ENCODE measurements at places on chromosomes 3 and 15.

DNA sequence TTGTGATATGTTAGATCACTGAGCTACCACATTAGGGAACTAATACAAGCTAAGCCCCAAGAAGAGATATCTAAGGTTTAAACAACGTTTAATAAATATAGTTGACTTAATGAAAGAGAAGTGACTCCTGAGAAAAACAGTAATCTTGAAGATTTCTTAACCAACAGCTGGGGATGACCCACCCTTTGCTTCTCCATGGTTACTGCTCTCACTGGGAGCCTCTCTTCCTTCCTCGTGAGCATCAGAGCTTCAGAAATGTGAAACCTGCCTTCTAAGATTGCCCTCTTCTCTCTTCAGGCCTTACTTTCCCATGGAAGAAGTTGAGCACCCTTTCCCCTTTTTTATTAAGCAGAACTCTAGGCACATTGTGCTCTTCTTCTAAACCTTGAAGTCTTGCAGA is 132.2 kb upstream of the NR2E3 start:
- no peak for DNase-seq

- DNase-seq, result no peak
Measured at GRCh38 chr3:134998855-134999254, 203.8 kb downstream of the EPHB1 start.

DNA sequence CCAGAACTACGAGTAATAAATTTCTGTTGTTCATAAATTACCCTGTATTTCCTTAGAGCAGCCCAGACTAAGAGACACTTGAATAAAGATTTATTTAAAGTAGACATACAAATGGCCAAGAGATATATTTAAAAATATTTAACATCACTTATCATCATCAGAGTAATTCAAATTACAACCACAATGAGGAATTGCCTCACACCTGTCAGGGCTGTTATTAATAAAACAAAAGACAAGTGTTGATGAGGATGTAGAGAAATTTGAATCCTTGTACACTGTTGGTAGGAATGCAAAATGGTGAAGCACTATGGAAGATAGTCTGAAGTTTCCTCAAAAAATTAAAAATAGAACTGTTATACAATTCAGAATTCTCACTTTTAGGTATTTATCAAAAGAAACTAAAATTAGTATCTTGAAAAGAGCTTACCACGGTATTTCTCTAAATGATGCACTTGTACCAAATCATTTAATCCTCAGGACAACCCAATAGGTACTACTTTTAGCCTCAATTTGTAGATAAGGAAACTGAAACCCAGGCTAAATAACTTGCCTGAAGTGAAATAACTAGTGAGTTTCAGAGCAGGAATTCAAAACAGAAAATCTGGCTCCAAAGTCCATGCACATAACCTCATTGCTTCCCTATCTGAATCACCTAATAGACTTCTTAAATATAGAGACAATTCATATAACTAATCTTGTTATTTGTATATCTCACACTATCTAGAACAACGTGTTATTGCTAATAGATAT is 69.4 kb downstream of the ZBTB20 start:
- no peak for DNase-seq

DNA sequence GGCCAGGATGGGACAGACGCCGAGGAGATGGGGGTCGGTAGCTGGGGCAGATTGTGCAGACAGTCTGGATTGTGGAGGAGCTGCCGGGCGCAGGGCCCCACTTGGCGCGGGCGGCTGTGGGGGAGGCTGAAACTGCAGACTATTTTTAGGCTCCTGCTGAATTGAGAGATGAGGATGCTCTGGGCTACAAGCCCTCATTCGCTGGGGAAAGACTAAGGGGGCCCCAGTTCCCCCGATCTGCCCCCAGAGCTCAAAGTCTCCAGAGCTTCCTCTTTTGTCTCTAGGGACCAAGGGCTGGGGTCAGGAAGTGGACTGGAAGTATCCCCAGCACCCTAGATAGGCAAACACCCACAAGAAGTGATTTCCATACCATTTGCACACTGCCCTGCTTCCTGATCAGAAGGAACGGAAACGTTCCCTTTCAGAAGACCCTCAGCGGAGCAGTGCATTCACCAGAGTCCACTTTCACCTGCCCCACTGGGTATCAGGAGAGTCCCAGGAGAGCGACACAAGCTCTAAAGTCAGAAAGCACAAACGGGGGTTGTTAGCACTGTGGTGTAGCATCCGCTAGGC is 29.7 kb downstream of the SEMA7A start:
- DNase-seq, result peak; percentile 63

DNA sequence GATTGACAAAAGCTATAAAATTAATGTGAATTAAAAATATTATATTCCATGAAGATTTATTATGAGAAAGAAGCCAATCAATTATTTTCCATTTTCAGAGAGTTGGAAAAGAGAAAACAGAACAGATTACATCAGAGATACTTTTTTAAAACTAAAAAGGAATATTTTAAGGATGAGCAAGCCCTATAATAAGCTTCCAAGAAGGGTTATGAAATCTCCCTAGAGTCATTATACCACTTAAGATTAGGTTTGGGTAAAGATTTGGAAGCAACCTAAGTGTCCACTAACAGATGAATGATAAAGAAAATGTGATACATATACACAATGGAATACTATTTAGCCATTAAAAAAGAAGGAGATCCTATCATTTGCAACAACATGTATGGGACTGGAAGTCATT is 51.6 kb upstream of the FSIP1 start:
- DNase-seq, result no peak

GRCh38 chr15:86231864-86232721 is 152.4 kb downstream of the AGBL1 start:
- no peak for DNase-seq

DNA sequence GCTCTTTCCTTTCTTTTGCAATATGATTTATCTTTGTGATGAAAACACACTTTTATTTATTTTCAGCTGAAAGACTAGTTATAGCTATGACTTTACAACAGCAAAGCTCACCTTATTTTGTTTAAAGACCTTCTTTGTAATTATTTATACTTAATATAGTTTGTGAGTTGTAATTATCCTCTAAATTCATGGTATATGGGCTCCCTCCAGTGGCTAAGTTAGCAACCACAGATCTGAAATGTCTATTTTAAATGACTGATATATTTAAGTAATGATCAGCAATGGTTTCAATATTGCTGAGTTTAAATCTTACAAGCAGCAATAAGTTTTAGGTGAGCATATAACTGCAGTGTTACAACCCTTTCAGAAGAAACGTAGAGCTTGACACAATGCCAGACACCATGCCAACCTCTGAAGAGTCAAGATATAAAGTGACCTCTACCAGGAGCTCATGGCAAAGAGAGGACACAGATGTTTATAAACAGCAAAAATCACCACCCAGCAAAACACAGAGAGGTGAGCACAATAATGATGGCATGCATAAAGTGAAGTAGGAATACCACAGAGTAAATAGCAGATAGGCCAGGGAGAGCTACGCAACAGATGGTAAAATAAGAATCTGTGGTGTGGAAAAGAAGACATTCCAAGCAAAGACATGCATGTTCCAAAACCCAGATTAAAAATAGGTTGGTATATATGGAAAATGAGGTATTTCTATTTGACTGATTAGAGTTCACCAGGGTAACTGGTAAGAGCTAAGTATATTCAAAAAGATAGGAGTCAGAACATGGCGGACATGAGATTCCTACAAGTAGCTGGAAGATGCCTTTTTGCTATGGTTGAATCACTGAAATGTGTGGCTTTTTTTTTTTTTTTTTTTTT is 143.7 kb upstream of the ZNF385D start:
- no peak for DNase-seq

- no peak for DNase-seq
Measured at GRCh38 chr3:28188686-28189085, 52.7 kb upstream of the CMC1 start.

DNA sequence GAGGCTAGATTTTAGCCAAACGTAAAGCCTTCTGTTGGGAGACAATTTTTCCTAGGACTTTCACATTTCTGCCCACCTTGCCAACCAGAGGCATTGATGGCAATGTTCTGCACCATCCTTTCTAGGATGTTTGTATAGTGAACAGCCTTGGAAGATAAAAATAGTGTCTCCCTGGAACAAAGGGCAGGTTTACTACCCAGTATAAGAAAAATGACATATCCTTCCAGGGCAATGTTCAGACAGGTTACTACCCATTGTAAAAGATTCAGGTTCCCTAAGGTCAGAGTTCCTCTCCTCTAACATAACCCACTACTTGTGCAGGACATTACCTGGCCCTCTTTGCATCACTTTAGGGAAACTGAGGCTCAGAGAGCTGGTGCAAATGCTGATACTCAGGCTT is 248.2 kb upstream of the VEPH1 start:
- no peak for DNase-seq

- no peak for DNase-seq
Measured at GRCh38 chr3:71102111-71102983, 481.2 kb downstream of the FOXP1 start.

GRCh38 chr3:62873761-62874710 is 1.2 kb downstream of the CADPS start:
- DNase-seq, result no peak

DNA sequence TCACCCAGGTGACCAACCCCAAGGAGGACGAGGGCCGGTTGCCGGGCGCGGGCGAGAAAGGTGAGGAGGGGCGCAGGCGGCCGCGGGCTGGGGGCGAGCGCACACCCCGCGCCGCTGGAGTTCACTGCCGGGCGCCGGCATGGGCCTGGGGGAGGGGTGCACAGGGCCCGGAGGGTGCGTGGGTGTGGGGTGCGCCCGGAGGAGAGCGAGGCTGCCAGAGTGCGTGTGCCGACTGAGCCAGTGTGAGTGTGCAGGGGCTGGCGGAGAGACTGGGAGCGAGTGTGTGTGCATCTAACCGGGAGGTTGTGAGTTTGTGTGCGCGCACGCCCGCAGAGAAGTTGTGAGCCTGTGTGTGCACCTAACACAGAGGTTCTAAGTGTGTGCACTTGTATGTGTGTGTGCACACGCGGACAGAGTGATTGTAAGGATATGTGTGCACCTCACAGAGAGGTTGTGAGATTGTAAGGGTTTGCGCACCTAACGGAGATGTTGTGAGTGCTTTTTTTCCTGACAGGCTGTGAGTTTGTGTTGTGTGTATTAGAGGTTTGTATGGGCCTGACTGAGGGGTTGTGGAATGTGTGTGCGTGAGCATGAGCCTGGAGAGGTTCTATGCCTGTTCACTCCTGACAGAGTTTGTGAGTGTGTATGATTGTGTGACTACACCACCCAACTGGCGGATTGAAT is 681 bp downstream of the CTDSPL start:
- DNase-seq, result no peak

GRCh38 chr15:88243895-88244787 is 12.4 kb downstream of the NTRK3 start:
- DNase-seq, result no peak

- DNase-seq, result peak; percentile 21
Measured at GRCh38 chr15:43376017-43376705, 5.3 kb downstream of the TUBGCP4 start.

- DNase-seq, result peak; percentile 96
Measured at GRCh38 chr15:31262901-31263671, 63.5 kb upstream of the KLF13 start.

DNA sequence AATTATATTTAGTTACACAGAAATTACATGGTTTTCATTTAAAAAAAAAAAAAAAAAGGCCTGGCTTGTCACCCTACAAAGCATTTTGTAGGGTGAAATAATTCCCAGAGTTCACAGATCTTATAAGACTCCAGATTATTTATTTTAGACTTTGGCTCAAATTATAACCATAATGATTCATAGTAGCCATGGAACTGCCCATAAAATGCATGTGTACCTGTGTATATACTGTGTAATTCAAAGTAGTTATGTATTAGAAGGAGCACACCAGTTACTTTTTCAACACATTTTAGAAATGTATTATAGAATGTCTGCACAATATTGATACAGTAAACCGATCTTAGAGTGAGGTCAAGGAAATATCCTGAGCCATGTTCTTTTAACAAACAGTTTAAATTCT is 975.6 kb downstream of the GBE1 start:
- DNase-seq, result no peak

DNA sequence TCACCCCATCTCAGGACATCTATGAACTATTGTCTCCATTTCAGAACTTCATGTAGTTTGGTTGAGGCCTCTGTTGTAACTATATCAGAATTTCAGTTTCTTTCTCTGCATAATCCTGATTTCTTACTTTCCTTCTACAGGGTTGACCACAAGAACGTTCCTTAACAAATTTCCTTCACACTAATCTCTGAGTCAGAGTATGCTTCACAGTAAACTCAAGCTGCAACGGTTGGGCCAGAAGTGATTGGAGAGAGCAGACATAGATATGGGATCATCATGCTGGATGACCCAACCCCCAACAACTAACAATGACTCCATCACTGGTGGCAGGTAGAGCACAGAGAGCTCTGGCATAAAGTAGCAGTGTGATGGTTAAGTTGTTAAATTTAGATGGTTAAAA is 128.8 kb upstream of the OSTN start:
- no peak for DNase-seq

GRCh38 chr15:48856942-48857341 is 21.0 kb upstream of the EID1 start:
- no peak for DNase-seq

- DNase-seq, result no peak
Measured at GRCh38 chr15:77430213-77430612, 9.5 kb downstream of the HMG20A start.

DNA sequence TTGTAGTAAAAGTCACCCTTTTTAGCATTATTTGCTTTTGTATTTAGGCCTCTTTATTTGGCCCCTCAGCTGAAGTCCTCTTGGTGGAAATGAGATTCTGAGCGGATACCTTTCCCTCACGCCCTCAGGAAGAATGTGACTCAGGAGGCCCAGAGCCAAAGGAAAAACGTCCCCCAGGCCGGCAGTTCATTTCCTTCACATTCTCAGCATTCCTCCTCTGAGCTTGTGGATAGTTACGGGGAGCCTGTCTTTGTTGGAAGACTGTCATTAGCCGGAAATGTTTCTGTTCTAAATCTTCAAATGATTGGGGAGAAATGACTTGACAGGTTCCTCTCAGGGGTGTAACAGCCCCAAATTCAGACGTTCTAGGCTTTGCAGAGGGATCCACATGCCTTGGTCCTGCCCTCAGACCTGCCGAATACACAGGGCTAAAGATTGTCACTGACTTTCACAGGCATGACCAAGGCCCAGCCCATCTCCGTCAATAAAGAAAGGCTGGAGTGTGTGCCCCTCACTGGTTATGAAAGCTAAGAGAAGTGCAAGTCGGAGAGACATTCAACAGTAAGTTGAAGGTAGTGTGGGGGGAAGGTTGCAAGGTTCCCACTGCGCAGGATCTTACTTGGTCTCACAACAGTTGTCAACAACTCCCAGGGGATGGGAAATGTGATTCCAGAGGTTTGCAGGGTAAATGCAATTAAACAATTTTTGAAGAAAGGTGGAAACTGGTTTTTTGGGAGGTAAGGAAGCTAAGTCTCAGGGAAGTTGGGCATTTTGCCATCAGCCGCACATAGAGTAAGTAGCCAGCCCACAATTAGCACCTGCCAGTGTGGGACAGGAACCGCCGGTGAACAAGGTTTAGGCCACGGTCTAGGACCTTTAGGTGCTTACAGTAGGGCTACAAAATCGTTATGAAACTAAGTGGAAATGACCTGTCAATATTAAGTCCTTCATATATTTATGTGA is 39.7 kb upstream of the MYZAP start:
- no peak for DNase-seq

Data from HL-60 (cell line).